ENCODE measurements at places on chromosomes 11 and 22. TPM values are rescaled to one million over a fixed set of nuclear protein-coding genes. Genes with fewer than 3 reads are reported as not detected.

The MMP1 gene
- not detected for total RNA-seq

The C22orf42 gene
- not detected for total RNA-seq

The OR9G1 gene
- not detected for total RNA-seq

The CRYBB2 gene
- total RNA-seq = not detected

The LSP1 gene
- total RNA-seq = 3.6 TPM

The WNT7B gene
- 0.08 TPM for total RNA-seq

The SEC14L2 gene
- total RNA-seq = 252 TPM

The BARX2 gene
- total RNA-seq = not detected

The MUC2 gene
- total RNA-seq = 0.38 TPM

The C11orf71 gene
- 11.9 TPM for total RNA-seq

The SLC25A45 gene
- total RNA-seq = 14.5 TPM

The ZNF280B gene
- total RNA-seq = 0.08 TPM

The ENTHD1 gene
- total RNA-seq = not detected

The PISD gene
- 16.0 TPM for total RNA-seq

The TRIOBP gene
- total RNA-seq = 15.7 TPM

The PRG3 gene
- total RNA-seq = not detected

The ANO5 gene
- 2.0 TPM for total RNA-seq

The PTGDR2 gene
- total RNA-seq = 0.18 TPM

The DRICH1 gene
- 0.18 TPM for total RNA-seq

The UBE2L3 gene
- 16.5 TPM for total RNA-seq

The LRRC32 gene
- total RNA-seq = 10.5 TPM

The MRGPRX4 gene
- not detected for total RNA-seq

The OR4D5 gene
- not detected for total RNA-seq

The TREH gene
- 3.4 TPM for total RNA-seq

The RNF121 gene
- total RNA-seq = 18.5 TPM

The OR8G5 gene
- total RNA-seq = not detected

The APOL5 gene
- total RNA-seq = not detected

The TEX12 gene
- total RNA-seq = not detected

The CFAP300 gene
- total RNA-seq = not detected

The LRRC74B gene
- total RNA-seq = not detected

The NECTIN1 gene
- 6.5 TPM for total RNA-seq

The GTSE1 gene
- 0.63 TPM for total RNA-seq

The SLC5A4 gene
- total RNA-seq = not detected

The DEUP1 gene
- not detected for total RNA-seq

The WBP2NL gene
- total RNA-seq = 0.53 TPM

The PI4KA gene
- total RNA-seq = 40.4 TPM

The ADM2 gene
- 1.3 TPM for total RNA-seq

The SLC36A4 gene
- total RNA-seq = 3.2 TPM

The RTN4RL2 gene
- total RNA-seq = 22.0 TPM

The SOX6 gene
- total RNA-seq = 14.1 TPM

The CSF2RB gene
- 1.1 TPM for total RNA-seq

The TBX10 gene
- 0.15 TPM for total RNA-seq

The TNRC6B gene
- total RNA-seq = 29.0 TPM

The SF1 gene
- total RNA-seq = 104 TPM

The LINC01488 gene
- 27.5 TPM for total RNA-seq

The DDI1 gene
- total RNA-seq = not detected

Measured in left lobe of liver (tissue), 2 donors.